ENCODE measurements at places on chromosomes 3 and 15.

DNA sequence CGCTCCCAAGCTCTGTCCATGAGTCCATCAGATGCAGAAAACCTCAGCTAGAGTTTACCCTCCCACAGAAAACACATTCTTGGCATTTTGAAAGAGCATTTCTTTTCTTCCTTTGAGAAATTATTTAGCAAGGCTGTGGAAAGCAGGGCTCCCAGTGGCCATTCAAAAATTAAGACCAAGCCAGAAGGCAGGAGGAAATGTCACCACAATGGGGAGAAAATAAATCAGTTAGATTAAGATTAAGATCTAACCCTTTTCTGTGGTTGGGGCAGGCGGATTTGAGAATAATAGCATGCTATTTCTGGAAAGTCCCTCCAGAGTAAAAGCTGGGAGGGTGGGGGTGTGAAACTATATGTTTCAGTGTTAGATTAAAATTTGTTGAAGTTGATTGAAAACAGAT lies 20.2 kb downstream of the LRIG1 start:
- no peak for DNase-seq

- DNase-seq: no peak
These were observed 41.7 kb downstream of the FBXL22 start for GRCh38 chr15:63638839-63639238.

DNA sequence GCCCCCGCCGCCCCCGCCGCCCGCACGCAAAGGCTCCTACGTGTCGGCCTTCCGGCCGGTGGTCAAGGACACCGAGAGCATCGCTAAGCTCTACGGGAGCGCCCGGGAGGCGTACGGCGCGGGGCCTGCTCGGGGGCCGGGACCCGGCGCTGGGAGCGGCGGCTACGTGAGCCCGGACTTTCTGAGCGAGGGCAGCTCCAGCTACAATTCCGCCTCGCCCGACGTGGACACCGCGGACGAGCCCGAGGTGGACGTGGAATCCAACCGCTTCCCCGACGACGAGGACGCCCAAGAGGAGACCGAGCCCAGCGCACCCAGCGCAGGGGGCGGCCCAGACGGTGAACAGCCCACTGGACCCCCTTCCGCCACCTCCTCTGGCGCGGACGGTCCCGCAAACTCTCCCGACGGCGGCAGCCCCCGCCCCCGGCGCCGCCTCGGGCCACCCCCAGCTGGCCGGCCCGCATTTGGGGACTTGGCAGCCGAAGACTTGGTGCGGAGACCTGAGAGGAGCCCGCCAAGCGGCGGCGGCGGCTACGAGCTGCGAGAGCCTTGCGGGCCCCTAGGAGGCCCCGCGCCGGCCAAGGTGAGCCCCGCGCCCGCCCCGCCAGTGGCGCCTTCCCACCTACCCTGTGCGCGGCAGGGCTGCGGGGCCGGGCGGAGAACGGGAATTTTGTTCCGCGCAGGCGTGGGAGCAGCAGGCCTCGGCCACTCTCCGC lies 2.4 kb downstream of the SKOR1 start:
- DNase-seq: no peak

- DNase-seq: no peak
These were observed 31.9 kb downstream of the RAB8B start for GRCh38 chr15:63221346-63221745.

DNA sequence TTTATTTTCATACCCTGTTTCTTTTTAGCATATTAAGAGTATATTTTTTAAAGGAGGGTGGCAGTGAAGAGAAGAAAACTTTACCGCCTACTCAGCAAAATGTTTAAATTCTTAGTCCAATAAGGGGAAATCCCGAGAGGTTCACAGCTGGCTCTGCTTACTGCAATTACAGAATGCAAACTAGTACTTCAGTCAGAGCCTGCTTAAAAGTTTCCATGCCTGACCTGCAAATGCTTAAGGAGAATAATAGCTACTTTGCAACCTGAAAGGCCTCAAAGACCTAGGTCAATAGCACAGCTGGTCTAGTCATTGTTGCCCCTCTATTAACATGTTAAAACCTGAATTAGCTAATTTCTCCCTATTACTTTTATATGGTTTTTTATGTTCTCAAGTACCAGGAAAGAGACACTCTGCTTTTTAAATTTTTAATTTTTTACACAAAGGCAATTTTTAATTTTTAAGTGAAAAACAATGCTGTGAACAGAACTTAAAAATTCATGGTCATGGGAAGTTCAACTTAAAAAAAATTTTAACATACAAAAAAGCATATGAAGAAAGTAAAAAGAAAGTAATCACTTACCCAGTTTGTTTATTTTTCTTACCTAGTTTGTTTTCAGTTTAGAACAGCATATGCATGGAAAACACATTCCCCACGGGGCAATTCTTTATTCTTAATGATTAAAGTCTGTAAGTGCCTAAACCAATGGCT lies 79.2 kb downstream of the P3H2 start:
- no peak for DNase-seq

DNA sequence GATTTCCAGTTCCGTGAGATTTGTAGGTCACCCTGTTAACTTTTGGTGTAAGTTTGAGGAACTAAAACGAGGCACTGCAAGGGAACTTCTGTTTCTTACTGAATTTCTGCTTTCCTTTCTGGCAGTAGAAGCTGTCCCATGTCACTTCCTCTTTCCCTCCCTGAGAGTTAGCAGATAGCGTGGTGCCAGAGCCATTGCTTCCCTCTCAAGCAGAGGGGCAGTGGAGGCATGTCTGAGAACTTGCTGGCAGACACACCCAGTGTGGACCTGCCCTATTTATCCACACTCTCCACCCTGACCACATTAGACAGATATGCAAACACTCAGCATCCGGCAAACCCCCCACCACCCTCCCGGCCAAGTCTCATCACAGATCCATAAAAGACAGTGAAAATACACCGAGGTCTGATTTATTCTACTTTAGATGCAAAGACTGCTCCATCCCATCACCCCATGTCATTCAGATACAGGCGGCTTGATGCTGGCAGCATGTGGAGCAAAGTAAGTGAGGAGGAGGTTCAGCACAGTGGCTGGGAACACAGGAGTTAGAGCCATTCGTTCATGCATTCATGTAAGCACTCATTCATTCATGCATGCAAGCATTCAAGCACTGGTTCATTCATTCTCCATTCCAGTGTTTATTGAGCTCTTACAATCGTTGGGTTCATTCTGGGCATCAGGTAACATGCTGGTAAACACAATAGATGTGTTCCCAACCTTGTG lies 324.7 kb downstream of the SHQ1 start:
- no peak for DNase-seq

DNA sequence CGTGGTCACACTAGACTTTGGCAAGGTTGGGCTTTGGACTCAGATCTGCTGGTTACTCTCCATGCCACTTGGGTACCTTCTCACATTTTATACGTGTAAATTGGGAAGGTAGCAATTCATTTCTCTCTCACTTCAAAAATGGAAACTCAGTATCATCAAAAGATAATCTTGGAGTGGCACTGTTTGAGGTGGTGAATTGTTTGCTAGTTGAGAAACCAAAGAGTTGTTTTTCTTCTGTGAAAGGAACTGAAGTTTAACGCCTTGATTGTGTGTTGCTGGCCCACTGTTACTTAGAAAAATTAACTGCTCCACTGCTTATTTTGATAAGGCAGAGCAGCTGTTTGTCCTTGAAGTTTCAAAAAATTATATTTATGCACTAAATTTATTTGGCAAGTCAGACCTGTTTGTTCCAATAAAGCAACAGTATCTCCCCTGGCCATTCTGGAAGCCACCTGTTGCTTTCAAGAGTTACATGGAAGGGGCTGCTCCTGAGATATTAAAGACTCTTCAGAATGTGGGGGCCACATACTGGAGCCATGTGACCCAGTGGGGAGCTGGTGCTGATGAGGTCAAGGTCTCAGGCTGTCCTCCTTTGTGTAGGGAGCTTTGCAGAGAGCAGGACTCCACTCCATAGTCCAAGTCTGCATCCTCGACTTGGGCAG lies 16.2 kb downstream of the PLCL2 start:
- DNase-seq: no peak

GRCh38 chr3:194061421-194062030 lies 74.4 kb upstream of the HES1 start:
- DNase-seq: no peak

- DNase-seq: no peak
These were observed 214.8 kb downstream of the TBC1D2B start for GRCh38 chr15:77862651-77863104.

DNA sequence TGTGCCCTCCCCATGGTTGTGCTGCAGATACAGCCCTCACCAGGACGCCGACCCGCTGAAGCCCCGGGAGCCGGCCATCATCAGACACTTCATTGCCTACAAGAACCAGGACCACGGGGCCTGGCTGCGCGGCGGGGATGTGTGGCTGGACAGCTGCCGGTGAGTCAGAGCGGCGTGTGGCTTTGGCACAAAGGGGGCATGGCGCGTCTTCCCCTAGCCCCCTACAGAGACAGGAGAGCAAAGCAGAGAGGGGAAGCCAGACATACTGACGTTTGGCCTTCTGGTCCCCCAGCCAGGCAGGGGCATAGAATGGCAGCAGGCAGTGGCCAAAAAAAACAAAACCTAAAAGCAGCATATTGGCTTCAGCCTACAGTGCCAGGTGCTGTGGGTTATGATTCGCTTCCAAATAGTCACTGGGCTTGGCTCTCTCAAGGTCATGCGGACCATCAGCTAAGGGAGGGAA lies 64.0 kb downstream of the MESD start:
- no peak for DNase-seq

DNA sequence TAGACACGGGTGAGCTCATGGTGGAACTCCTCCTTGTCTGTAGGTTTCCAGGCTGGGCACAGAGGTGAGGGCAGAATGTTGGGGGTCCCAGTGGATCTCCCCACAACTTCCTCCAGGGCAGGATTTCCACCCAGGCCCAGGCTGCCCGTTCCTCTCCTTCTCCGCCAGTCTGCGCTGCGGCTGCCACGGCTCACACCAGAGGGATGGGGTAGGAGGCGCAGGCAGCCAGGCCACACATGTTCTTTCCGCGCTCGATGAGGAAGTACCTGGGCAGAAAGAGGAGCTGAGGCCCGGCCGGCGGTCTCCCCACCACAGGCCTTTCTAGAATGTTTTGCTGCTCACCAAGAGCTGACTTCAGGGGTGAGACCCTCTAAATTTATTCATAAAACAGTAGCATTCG lies 22.9 kb downstream of the CTSH start:
- no peak for DNase-seq
